ENCODE measurements at places on chromosomes 2 and 18.

GRCh38 chr2:231110551-231110950, 14.3 kb downstream of the HTR2B start:
- DNase-seq = peak; percentile 17

DNA sequence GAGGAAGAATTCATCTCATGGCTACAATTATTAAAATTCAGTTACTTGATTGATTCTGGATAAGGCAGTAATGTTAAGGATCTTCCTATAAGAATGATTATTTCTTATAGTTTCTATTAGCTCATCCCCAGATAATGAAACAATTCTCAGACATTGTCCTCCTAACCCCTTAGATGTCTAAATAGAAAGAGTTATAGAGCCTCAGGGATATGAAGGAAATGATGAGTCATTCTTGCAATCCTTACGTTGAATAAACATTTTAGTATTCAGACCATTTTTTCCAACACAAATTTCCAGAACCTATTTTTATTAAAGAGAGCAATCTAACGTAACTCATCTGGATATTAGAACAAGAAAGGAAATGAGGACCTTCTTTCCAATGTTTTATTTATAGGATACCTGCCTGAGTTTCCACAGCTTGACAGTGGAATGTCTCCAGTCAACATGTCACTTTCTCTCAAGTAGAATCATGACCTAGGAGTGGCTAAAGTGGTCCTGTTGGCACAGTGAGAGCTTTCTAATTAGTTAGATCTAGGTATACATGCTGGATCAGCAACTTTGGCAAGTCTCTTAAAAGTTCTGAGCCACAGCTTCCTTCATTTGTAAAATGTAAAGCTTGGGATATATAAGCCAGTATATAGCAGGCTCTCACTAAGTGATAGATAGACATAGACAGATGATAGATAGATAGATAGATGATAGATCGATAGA, 88.0 kb upstream of the RAB27B start:
- peak; percentile 62 for DNase-seq

- DNase-seq = no peak
Measured at GRCh38 chr2:29480426-29480825, 365.2 kb downstream of the CLIP4 start.

DNA sequence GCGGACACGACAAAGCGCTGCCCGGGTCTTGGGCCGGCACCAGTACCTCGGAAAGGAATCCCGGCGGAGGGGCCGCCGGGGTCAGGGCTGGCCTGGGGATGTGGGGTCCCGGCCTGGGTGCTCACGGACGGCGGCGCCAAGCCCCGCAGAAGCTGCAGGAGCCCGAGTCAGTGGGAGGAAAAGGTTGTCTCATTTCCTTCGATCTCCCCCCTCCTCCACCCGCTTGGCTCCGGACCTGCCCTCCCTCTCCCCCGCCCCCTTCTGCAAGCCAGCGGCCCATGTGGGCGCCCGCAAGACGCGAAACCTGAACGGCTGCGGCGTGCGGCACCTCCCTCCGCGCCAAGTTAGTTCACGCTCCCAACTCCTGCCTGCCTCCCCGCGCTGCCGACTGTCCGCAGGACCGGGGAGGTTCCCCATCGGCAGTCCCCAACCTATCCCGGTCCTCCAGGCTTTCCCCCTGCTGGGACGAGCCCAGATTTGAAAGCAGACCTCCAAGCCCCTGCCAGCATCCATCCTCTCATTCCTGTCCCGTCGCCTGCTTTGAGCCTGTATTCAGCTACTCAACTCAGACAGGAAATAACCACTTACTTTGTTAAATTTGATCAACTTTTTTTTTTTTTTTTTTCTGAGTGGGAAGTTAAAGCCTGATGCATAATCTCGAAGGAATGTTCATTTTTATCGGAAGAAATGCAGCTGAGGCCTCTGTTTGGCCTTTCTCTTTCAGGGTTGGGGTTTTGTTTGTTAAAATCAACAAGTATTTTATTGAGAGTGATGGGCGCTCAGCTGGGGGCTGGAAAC, at the start of gene EVA1A:
Gene EVA1A, minus strand, starts transcription at position 172 of the 798 bp plus-strand sequence. CDS start 42,799 bp downstream, outside the sequence.
- DNase-seq = peak; percentile 72

Measured in PC-3 (cell line).